ENCODE measurements at places on chromosomes 5 and 9.

- no peak for DNase-seq
Observed at GRCh38 chr9:70868661-70869652, 252.5 kb downstream of the TRPM3 start.

- no peak for DNase-seq
Observed at GRCh38 chr9:109026306-109026705, 13.0 kb upstream of the CTNNAL1 start.

- DNase-seq = no peak
Observed at GRCh38 chr5:53199882-53200281, 90.3 kb upstream of the MOCS2 start.

DNA sequence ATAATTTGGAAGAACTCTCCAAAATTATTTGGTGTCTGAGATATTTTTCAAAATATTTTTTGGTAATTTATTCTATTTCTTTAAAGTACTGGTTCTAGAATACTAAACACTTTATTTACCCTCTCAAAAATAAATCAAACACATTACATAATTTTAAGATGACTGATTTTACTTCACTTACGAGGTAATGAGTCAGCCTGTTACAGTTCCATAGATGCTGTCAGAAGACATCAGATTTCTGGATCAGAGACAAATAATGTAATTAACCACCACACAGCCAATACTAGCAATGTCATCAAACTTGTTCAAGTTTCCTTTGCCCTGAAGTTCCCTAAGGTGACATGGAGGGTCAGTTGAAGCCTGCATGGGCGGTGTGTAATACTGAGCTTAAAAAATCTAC, 106.1 kb upstream of the CDH9 start:
- no peak for DNase-seq

GRCh38 chr9:549455-549997, 292.0 kb upstream of the DMRT1 start:
- no peak for DNase-seq

DNA sequence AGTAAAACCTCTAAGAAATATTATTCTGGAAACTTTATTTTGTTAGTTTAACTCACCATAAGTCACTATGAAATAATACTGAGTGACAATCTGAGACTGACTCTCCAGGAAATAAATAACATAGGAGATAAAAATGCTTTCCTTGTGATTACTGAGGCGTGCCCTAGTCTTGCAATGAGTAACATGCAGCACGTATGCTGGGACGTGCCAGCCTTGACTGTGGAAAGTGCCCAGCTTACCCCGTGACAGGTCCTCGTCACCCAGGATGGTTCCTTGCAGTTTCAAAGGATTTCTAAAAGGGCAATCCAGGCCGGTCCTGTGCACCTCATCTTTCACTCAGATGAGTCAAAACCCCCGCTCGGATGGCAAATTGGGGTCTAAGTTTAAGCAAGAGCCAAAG, 720.8 kb upstream of the ADAMTS16 start:
- no peak for DNase-seq

- no peak for DNase-seq
Observed at GRCh38 chr5:118533156-118533555, 455.2 kb downstream of the DTWD2 start.

DNA sequence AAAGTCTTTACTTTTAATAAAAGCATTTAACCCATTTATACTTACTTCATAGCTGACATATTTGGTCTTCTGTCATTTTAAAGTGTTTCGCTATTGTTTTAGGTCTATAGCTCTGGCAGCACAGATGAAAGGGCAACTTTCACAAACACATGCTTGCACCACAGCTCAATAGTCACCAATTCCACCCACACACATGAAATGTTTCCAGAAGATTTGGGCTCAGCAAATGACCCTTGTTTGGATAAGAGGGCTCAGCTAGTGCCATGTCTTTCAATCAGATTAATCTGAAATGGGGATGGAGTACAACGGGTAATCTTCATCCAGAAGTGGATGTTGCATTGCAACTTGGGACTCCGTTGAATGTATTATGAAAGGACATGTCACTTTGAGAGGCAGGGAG, 176.0 kb downstream of the FGF18 start:
- peak; percentile 70 for DNase-seq

GRCh38 chr5:355379-355935, 33.9 kb downstream of the AHRR start:
- no peak for DNase-seq

- DNase-seq = peak; percentile 56
Observed at GRCh38 chr5:139474890-139475791, 4.3 kb downstream of the SMIM33 start.

DNA sequence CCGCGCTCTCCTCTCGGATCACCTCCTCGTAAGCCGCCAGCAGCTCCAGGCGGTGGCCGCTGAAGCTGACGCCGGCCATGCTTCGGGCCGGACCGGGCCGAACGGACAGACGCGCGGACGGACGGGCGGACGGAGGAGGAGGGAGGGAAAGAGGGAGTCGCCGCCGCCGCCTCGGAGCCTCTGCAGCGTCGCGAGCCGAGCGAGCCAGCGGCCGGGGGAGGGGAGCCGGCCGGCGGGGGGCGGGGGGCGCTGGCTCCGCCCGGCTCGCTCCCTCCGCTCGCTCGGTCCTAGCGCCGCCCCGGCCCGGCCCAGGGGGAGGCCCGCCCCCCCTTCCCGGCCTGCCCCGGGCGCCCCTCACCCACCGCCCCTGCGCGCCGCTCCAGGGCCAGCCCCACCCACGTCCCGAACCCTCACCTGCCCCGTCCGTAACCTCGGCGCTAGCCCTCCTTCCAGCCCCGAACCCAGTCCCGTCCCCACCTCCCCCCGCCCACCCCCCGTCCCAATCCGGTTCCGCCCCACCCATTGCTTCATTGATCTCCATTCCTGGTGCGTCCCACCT, at the start of gene DBN1:
Gene DBN1, minus strand, starts transcription at position 192 of the 559 bp plus-strand sequence. Its CDS starts 113 bp downstream, at position 79.
- DNase-seq = no peak

DNA sequence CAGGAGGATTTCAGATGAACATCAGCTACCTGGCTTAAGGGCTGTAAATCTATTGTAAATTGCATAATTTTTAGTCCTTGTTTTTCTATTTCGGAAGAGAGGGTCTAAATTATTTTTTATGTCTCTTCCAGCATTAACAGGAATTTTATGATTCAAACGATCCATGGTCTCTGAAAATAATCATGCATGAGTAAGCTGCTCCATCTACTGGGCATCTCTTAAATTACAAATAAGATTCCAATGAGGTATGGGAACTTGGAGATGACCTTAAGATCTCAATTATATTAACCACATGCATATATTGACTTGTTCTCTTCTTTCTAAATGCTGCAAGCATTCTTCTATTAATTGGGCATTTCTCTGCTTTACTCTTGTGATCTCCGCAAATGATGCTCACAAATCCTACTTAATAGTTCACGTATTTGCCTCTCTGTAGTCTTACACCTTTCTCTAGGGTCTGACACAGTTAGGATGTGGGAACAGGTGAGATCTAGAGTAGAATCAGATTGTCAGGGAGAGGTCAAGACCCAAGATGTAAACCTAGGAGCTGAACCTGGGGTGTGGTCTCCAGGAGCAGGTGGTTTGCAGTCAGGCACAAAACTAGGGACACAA, 86.9 kb downstream of the NUDT12 start:
- DNase-seq = peak; percentile 28

GRCh38 chr5:122300374-122300773, 11.7 kb upstream of the SNCAIP start:
- no peak for DNase-seq

DNA sequence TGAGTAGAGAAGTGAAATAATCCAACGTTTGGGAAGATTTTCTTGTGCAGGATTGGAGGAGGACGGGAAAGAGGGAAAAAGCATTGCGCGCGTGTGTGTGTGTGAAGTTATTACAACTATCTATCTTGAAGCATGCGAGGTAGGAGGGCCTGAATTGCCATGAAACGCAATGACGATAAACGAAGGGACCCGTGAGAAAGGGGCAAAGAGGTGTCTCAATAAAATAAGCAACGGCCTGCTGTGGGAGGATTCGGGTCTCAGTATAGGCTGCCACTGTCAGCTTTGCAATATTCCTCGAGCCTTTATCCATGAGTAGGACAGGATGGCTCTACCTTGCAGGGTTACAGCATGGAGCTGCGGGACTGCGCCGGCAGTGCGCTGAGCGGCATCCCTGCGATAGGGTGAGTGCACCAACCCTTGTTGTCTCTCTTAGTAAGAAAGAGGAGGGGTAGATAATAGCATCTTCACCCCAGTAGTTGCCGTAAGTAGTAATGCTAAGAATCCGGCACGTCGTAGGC, 631 bp upstream of the RCL1 start:
- no peak for DNase-seq

- DNase-seq = no peak
Observed at GRCh38 chr5:18534119-18534518, 899.9 kb downstream of the TAF11L14 start.

DNA sequence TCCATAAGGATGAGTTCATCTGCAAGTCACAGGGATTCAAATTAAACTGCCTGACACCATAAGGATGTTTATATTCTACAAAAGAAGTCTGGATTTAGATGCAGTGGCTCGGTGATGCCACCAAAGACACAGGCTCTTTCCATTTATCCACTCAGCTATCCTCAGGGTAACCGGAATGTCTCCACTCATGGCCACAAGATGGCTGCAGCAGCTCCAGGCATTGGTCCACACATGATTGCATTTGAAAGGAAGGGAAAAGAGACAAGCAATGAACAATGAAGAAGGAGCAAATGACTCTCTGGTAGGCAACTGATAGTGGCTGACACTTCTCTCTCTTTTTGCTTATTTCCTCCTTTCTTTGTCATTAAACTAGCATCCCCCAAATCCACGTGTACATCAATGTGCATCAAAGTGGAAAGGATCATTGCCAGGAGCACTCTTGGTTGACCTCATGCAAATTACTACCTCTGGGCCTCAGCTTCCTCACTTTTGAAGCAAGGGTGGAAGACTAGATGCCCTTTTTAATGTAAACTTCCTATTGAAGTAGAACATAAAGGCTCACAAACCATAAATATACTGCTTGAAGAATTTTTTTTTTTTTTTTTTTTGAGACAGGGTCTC, 7.2 kb upstream of the SNX30 start:
- no peak for DNase-seq

- no peak for DNase-seq
Observed at GRCh38 chr5:16546732-16547131, 70.1 kb downstream of the RETREG1 start.

- DNase-seq = no peak
Observed at GRCh38 chr9:129608561-129609481, 12.1 kb downstream of the C9orf50 start.

DNA sequence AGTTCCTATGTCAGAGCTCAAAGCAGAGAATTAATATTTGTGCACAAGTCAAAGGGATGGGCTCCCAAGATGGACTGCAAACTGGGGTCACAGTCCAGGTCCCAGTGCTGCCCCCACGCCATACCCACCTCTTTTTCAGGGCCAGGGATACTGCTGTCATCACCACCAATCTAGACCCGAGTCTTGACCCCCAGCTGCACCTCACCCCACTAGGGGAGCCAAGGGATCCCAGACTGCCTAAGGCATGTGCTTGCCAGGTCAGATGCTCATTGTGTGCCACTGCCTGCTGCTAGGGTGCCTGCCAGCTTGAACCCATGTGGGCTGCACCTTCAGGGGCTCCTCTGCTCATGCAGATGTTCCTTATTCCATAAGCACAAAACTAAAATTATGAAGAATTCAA, 215.6 kb upstream of the NREP start:
- DNase-seq = no peak

- no peak for DNase-seq
Observed at GRCh38 chr9:124795881-124796431, 19.0 kb downstream of the OLFML2A start.

GRCh38 chr9:1522219-1522767, 472.1 kb downstream of the DMRT2 start:
- no peak for DNase-seq

GRCh38 chr5:17087035-17087434, 130.4 kb upstream of the BASP1 start:
- no peak for DNase-seq

DNA sequence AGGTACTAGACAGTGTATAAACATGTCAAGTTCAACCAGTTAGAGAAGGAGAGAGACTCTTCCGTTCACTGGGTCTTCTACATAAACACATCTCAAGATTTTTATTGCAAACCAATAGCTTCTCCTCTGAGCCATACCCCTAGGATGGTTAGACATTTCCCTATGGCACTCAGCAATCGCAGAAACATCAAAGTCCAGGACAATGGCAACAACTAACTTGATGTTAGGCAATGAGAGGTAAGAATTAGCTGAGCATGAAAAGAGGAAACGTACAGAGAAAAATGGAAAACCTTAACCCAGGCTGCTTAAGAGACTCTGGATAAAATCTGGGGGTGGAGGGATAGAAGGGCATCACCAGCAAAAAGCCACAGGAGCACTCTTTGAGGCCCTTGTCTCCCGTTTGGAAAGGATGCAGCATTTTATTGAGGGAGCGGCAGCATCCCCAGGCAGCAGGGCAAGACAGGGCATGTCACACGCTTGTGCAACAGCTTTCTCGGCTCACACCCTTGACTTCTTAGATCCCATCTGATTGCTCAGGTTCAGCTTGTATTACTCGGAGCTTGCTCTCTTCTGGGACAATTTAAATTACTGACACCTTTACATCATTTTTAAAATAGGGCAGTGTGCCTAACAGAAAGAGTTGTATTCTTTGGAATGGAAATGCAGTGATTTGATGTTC, 8.6 kb upstream of the PSAT1 start:
- no peak for DNase-seq

DNA sequence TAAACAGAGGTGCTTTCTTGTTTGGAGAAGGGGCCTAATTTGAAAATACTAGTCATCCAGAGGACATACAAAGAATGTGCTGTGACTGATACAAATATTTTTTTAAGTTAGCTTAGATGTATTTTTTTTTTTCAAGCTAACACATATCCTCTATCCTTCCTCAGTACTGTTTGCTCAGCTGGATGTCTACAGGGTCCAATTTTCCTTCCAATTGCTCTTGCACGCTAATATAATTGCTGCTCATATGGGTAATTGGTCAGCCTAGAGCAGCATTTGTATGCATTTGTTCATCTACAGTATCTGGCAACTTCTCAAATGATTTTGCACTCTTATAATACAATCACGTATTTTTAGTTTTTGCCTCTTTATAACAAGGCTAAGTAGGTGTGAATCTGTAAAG, 84.7 kb downstream of the ZDHHC21 start:
- no peak for DNase-seq

DNA sequence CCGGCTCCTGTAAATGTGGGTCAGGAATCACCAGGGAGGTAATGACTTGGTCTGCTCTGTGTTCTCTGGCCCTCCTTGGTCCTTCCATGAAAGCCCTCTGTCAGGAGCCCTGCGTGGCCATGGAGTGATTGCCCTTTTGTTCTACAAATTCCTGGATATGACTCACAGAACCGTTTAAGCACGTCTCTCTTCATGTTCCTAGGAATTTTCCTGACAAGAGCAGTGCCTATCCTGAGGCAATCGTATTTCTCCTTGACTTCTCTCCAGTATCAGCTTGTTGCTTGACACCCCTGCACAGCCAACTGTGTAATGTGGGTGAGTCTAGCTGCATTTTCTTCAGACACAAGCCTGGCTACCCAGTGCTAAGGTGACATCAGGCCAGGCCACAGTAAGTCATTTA, 274.3 kb upstream of the ZNF462 start:
- no peak for DNase-seq

GRCh38 chr5:94423411-94423810, 195.0 kb downstream of the KIAA0825 start:
- DNase-seq = no peak

All from inflammatory macrophage treated with lipopolysaccharide for 4 hours (primary cell).